ENCODE measurements at places on chromosomes 16 and 17. TPM values are rescaled to one million over a fixed set of nuclear protein-coding genes. Genes with fewer than 3 reads are reported as not detected.

The SLFN14 gene
- not detected for total RNA-seq

The MYH2 gene
- total RNA-seq = not detected

- no peak for DNase-seq
Measured at GRCh38 chr16:4767872-4768548, 1.0 kb upstream of the ZNF500 start.

DNA sequence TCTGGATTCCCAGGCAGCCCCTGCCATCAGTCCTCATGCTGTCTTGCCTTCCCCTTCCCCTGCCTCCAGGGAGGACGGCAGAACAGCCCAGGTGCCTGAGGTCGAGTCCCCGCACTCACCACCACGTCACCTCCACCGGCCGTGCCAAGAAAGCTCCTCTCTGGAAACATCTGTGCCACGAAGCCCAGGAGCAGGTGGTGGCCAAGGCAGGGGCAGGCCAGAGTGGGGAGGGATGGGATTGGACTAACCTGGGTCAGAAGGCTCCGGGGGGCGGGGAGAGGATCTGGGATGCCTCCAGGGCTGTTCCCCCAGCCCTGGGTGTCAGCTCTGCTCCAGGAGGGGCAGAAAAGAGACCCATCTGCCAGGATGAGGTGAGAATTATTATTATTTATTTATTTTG is 7.4 kb upstream of the DPEP1 start:
- DNase-seq = no peak

DNA sequence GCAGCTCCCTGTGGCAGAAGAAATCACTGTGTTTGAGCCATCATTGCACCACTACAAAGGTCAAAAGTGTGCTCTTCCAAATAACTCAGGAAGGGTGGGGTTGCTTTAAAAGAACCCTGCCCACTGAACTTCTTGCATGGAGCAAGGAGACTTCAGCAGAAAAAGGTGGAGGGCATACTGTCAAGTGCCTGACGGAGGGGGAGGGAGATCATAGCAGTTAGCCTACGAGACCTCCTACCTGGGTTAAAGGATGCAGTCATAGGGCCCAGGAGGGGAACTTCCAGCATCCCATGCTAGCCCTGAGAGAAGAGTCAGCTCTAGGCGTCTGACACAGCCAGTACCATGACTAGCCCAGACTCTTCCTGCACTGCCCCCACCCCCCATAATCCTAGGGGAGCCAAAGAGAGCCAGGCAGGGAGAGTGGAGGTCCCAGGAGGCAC is 45.3 kb upstream of the MSI2 start:
- DNase-seq = no peak

DNA sequence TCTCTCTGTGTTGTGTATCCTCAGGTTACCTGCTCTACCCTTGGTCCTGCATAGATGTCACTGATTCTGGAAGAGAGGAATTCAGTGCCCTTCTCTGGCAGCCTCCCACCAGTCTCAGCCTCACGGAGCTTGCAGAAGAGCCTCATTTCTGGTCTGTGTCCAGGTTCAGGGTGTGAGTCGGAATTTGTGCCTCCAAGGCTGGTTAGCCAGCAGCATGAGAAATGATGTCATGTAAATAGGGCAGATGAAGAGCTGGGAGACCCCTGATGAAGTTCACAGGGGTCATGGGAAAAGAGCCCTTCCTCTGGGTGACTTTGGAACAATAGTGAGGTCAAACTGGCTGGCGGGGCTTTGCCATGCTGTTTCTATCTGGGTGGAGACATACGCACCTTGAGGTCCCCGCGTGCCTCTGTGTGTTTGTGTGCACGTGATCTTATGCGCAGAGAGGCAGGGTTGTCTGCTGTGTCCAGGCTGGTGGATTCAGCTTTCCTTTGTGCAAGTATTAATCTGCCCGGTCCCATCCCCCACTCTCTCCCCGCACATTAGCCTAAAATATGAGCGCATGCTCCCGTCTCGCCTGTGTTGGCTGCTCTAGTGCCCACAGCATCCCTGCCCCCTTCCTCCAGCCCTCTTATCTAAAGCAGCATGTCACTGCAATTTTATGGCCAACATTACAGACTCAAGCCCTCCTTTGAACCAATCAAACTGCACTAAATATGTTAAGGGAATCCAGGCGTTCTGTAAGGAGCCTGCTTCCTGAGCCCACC is 256.3 kb upstream of the ZFHX3 start:
- no peak for DNase-seq

GRCh38 chr17:4658478-4659305 is 17.2 kb upstream of the ALOX15 start:
- no peak for DNase-seq

DNA sequence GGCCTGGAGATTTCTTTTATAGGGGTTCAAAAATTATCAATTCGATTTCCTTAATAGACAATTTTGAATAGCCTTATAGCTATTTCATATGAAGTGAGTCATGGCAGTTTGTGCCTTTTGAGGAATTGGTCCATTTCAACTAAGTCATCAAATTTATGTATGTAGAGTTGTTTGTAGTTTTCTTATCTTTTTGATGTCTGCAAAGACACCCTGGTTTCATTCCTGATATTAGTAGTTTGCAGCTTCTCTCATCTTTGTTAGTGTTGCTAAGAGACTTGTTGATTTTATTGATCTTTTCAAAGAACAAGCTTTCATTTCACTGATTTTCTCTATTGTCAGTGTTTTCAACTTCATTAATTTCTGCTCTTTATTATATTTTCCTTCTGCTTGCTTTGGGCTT is 44.2 kb downstream of the N4BP1 start:
- no peak for DNase-seq

GRCh38 chr17:13634021-13634420 is 32.3 kb upstream of the HS3ST3A1 start:
- DNase-seq = no peak

DNA sequence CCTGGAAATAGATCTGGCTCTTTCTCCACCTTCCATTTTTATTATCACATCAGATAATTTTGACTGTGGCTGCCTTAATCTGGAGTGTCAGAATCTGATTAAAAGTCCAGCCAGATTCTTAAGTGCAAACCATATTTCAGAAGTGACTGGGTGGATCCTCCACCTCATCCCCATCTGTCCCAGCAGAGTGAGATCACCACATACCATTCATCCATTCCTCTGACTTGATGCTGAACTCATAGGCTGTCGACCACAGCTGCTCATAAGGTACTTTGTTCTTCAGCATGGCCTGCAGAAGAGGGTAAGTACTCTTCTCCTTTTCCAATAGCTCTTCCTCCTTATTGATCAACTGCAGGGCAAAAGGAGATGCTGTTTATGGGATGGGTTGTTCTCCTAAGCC is 53.5 kb downstream of the DNAH3 start:
- DNase-seq = no peak

DNA sequence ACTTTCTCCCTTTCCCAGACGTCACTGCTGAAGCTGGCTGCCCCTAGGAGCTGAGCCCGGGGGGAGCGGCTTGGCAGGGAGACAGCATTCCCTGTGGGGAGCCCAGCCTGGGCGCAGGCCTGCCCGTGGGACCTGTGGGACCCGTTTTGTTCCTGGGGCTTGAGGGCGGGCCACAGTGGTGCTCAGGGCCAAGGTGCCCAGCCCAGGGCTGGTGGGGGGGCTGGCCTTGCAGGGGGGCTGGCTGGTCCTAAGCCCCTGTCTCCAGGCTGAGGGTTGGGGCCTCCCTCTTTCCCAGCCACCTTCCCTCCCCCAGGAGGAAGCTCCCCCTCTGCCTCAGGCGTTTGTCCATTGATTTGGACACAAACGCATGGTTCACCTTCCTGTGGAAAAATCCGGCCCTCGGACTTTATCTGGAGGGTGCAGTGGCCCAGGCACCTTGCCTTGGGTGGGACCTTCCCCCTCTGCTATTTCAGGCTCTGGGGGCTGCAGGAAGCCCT is 4.4 kb downstream of the NHERF2 start:
- no peak for DNase-seq

GRCh38 chr16:57732037-57732436 is 3.5 kb upstream of the KATNB1 start:
- DNase-seq = no peak

DNA sequence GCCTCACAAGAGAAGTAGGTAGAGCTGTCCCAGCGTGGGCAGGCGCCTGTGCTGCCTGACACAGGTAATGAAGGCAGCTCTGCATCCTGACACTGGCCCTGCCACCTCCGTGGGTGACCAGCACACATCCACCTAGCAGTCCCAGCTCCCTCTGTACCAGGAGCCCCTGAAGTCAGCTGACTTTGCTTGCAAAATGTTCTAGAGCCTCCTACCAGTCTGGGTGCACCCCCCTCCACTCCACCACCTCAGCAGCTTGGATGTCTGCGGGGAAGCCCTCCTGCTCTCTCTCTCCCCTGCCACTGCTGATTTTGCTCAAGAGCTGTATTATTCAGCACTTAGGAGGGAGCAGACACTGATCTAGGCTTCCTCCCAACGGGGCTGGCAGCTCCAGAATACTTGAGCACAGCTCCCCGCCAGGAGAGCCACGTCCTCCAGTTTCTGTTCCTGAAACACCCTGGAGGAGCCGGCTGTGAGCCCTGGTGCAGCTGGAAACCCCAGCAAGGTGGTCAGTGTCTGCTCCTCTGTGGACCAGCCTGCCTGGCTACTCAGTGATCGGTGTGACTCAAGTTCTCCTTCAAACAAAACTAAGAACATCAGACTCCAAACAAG is 1.0 kb downstream of the RNF166 start:
- DNase-seq = no peak

DNA sequence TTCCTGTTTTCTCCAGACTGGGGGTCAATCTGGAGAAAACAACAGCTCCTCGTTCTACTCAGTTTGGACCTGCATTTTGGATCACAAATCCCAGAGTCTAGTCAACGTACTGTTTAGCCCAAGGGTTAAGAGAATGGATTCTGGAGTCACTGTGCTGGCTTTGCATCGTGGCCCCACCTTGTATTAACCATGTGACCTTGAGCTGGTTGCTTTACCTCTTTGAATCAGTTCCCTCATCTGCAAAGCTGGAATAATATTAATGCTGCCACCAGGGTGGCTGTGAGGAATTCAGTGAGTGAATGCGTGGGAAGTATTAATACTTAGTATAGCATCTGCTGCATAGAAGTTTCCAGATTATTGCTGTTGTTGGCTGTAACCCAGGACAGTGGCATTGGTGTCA is 11.3 kb upstream of the DHRS7C start:
- DNase-seq = no peak

GRCh38 chr17:45155483-45155882 is 6.2 kb upstream of the HEXIM2 start:
- DNase-seq = no peak

DNA sequence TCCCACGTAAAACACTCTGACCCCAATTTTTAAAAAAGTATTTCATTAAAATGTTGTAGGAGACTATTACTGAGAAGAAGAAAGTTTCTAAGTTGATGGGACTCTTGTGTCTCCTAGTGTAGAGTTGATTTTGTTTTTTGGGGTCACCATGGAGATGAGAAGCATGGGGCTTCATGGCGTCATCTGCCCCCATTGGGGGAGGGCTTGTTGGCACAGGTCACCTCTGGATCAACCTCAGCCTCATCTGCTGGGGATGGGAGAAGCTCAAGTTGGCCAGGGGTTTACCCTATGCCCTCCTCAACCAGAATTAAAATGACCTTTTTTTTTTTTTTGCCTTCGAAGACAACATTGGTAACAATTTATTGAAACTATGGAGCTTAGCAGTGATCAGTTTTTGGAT is 28.3 kb downstream of the MSI2 start:
- no peak for DNase-seq

DNA sequence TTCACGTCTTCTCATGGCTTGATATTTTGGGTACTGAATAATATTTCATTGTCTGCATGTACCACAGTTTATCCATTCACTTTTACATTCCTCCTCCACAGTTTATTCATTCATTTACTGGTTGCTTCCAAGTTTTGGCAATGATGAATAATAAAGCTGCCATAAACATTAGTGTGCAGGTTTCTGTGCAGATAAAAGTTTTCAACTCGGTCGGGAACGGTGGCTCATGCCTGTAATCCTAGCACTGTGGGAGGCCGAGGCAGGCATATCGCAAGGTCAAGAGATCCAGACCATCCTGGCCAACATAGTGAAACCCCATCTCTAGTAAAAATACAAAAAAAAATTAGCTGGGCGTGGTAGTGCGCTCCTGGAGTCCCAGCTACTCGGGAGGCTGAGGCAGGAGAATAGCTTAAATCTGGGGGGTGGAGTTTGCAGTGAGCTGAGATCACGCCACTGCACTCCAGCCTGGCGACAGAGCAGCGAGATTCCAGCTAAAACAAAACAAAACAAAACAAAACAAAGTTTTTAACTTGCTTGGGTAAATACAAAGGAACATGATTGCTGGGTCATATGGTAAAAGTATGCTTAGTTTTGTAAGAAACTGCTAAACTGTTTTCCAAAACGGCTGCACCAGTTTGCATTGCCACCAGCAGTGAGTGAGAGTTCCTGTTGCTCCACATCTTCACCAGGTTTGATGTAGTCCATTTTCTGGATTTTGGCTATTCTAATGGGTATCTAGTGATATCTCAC is 89.5 kb downstream of the WWP2 start:
- DNase-seq = no peak

Data from CD8-positive, alpha-beta T cell (primary cell).